Stimulated activated CD4-positive, alpha-beta T cell treated with anti-CD3 and anti-CD28 coated beads, Interleukin-1b, Interleukin-23, amount 100 ng/mL, for 1 hour (primary cell): ENCODE measurements at places on chromosomes 11 and 22.

DNA sequence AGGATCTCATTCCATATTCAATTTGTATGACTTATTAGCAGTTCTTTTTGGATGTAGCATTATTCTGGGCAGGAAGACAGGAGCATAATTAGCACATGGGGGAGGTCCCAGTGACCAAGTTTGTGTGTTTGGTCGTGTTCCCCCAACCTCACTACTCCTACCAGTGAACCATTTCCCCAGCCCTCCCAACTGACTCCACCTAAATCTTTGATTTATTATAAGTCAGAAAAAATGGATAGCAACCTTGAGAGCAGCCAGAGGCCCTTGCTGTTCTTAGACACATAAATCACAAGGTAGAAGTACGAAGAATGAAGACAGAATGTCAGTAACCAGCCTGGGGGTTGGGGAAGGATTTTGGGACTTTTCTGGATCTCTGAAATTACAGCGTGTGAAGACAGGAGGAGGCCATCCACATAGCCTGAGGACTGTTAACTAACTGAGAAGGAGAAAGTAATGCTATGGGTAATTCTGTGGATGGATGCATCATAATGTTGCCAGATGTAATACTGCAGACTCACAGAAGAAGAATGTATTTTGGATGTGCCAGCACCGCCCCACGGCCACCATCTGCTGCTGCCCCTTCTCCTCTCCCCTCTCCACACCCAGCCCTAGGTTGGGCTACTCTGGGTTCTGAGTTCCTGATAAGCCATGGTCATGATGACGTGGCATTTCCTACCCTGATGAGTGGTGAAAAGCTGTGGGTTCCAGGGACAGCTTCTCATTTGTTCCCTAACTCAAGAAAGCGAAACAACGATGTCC is 124.3 kb upstream of the TTC12 start:
- no peak for DNase-seq

- DNase-seq, result no peak
Measured at GRCh38 chr11:72535194-72535547, 100.8 kb upstream of the CLPB start.

GRCh38 chr11:42239188-42239587 is 779.7 kb upstream of the LRRC4C start:
- no peak for DNase-seq

DNA sequence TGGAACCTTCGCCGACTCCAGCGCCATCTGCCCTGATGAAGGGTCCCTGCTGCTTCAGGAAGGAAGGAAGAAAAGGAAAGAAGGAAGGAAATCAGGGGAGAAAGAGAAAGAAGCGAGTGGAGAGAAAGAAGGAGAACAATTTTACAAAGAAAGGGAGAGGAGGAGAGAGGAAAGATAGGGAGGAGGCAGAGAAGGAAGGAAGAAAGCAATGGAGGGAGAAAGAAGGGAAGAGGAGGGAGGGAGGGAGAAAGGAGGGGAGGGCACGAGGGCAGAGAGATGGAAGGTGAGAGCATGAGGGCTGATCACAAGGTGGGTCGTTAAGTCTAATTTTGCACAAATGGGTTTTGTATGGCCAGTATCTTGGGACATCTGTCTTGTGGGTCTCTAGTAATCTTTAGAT is 39.2 kb downstream of the PARVA start:
- DNase-seq, result no peak

DNA sequence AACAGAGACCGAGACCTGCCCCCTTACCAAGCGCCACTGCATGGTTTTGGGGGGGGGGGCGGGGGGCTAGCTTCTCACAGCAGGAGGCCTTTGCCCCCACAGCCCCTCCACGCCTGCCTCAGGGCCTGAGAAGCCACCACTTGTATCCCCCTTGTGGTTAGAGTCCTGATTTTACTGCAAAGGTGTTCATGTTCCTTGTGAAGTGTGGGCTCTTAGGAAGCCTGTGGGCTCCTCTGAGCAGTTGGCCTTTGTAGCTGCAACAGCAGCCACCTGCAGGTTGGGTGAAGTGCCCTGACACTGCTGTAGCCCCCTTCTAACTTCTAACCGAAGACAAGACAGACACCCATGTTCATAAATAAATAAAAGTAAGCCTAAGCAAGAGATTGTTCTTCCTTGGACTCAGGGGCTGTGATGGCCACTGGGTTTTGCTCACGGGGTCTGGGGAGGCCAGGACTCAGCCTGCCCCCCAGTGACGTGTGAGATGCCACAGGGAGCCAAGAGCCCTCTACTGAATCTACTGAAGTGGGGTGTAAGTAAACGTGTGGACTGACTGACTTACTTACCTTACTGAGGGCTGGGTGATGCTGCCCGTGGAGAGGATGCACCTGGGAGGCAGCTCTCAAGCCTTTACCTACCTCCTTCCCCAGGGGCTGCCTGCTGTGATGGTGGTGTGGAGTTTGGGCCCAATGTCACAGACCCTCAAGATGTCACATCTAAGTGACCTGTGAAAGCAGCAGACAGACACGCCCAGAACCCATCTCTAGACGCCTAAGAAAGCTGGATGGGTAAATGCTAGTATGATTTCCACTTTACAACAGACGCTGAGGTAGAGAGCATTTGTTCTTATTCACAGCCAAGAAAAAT is 25.8 kb downstream of the USP35 start:
- DNase-seq, result no peak

DNA sequence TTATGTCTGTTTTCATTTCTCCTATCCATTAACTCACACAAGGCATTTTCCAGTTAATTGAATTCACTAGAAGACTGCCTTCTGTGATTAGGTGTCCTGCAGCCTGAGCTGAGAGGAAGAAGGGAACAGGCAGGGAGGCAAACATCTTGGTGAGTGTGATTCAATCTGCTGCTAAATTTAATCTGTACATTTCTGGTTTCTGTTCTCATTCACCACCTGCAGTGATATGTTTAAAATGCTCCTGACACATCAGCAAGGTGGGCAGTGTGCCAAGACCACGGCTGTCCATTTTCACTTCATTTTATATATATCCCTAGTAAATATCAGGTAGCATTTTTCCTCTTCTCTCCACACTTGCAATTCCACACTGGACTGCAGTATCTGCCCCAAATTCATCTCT is 416.5 kb downstream of the TMEM135 start:
- no peak for DNase-seq

DNA sequence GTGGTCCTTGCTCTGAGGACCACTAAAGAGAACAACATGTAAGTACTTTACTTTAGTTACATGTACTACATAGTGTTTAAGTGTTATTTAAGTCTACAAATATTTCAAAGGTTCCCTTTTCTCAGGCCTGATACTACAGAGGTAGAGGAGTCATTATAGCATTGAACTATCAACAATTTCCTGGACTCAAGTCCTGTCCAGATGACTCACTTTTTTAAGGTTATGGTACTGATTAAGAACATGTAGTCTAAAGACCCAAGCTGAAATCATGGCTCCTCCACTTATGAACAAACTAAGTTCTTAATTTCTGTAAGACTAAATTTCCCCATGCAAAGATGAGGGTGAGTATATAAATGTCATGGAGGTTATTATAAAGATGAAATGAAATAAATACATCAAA is 74.7 kb downstream of the NARS2 start:
- no peak for DNase-seq

GRCh38 chr22:49627217-49628181 is 200.2 kb downstream of the BRD1 start:
- DNase-seq, result no peak

GRCh38 chr22:21936151-21936775 is 16.4 kb downstream of the PPM1F start:
- no peak for DNase-seq
